HTR-8/SVneo (cell line): ENCODE measurements at places on chromosomes 12 and 14.

- no peak for DNase-seq
Observed at GRCh38 chr12:132310181-132311040, 19.0 kb downstream of the GALNT9 start.

GRCh38 chr14:51872396-51872795 lies 12.0 kb downstream of the GNG2 start:
- DNase-seq = no peak

DNA sequence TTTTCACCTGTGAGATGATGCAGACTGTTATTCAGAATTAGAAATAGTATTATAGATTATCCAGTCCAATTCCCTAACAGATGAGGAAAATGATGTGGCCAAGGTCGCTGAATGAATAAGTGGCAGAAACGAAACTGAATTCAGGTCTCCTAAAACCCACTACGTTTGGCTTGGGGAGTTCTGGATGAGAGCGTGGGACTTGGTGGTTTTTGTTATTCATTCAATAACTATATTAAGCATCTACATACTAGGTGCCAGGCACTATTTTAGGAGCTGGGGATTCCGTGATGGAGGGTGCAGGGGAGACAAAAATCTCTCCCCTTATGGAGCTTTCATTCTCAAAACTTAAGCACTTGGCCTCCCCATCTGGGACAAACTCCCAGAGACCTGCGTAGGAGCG lies 813 bp upstream of the CCDC184 start:
- no peak for DNase-seq

- DNase-seq = no peak
Observed at GRCh38 chr14:99681832-99682148, 2.3 kb upstream of the CYP46A1 start.

DNA sequence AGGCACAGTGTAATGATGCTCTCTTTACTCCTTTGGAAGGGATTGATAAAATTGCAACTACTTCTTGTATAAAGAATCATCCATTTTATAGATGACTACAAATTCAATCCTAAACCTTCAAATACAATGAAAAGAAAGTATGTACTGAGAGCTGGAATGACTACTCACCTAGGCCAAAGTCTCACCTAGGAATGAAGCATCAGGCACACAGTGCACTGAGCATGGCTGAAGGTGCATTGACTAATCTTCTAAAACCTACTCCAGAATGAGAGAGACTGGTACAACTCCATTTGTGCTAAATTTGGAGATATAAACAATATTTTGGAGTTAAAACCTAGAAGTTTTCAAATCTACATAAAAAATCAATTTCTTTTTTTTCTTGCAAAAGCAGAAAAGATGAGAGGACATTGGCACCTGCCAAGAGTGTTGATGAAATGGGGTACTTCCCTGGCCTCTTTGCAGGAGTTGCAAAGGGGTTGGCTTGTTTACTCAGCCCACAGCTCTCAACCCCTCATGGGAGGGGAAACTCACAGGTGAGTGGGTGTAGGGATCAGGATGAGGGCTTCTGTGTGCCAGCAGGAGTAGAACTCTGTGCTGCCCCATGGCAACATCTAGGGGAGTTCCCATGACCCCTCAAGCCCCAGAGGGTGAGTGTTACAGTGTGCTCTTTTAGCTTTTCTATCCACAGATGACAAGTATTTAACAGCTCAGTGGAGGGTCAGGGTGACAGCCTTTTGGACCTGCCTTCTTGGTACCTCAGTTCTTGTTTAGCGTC lies 31.3 kb downstream of the CLECL1 start:
- no peak for DNase-seq
